ENCODE measurements at places on chromosomes 12 and 14.

DNA sequence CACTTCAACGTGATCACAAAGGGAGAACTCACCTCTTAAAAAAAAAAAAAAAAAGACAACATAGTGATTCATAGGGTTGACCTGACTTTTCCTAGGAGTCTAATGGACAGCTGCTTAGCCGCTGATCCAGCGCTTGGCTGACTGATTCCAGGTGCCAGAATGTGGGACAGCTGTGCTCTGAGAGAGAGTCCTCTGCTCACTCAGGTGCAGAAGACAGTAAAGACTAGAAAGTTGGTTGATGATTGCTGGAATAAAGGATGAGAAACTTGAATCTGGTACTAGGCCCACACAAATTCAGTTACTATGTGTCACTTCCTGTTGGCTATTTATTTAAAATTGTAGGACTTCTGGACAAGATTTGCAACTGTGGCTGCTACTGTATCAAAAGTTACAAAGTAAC is 229.4 kb downstream of the CHST11 start:
- no peak for DNase-seq

DNA sequence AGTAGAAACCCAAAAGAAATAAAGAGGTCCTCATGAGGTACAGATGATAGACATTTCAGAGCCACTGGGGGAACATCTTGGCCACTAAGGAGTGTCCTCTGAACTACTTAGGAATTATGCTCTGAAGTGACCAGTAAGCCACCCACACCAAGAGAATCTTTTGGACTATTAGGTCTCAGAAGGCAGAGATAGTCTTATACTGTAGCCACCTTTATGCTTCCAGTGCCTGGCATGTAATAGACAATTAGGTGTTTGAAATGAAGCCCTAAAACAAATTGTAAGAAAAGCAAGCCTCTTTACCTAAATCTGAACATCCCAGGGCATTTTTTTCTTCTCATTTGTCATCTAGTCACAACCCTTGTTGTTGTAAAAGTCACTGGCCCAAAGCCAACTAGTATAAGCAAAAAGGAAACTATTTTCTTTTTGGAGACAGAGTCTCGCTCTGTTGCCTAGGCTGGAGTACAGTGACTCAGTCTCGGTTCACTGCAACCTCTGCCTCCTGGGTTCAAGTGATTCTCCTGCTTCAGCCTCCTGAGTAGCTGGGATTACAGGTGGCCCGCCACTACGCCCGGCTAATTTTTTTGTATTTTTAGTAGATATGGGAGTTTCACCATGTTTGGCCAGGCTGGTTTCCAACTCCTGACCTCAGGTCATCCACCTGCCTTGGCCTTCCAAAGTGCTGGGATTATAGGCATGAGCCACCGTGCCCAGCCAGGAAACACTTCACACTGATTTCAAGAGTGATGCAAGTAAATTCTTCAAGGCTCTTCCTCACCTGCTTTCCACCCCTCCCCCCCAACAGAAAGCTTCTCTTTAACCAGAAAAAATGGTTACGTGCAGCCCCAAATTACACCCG is 11.1 kb downstream of the PLEKHA5 start:
- peak; percentile 50 for DNase-seq

GRCh38 chr12:75738486-75738885 is 227.1 kb upstream of the KRR1 start:
- DNase-seq = no peak

DNA sequence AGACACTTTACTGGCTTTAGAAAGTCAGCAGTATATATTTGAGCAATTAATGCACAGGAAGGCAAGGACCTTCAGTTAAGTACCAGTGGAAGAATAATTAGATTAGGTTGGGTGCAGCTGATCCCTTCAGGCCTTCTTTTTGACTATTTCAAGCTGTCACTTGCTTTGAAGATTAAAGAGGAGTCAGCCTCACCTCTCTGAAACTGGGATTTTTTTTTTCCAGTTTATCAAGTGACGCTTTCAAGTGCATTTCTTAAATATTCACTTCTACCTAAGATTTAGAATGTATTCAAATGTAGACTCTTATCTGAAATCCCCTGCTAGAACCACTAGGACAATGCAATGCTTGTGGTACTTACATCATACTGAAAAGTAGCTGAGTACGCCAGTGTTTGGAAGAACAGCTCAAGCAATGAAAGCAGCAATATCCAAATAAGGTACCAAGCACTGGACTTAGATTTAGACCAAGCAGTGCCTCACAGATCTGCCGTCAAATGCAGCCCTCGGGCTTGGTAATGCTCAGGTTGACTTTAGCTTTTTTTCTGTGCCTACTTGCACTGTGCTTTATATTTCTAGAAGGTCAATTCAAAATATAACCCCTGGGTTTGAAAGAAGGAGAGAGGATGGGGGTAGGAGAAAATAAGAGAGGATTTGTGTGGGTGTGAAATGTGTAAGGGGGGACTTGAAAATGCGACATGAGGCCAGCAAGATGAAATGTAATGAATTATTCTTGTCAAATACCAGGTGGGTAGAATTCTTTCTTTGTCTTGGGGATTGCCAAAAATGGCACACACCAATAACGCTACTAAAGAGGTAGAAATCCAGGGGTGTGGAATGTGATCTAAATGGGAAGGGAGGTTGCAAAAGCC is 3.7 kb upstream of the FERMT2 start:
- no peak for DNase-seq

DNA sequence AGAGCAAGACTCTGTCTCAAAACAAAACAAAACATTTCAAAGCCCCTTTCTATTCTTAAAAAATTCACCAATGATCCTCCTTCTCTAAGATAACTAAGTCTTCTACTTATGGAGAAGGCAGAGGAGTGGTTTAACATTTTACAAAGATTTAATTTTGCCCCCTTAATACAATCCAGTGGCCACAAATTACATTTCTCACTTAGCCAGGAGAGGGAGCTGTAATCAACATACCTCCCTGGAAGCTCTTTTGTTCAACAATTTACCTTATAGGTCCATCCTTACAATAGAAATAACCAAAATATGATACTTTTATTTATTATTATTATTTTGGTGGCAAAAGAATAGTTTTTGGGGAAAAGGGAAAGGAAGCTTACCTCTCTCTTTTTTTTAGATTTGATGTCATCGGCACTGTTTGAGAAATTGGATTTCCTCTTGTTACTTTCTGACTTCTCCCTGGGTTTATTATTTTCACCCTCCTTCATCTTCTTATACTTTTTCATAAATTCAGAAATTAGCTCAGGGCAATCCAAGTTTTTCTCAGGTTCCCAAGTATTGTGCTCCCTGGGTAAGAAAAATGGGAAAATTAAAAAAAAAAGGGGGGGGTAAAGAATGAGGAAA is 28.1 kb downstream of the CBX5 start:
- no peak for DNase-seq

- DNase-seq = no peak
Observed at GRCh38 chr12:121297435-121297991, 1.0 kb upstream of the CAMKK2 start.

- DNase-seq = no peak
Observed at GRCh38 chr12:54579258-54579657, 9.2 kb downstream of the PPP1R1A start.

- no peak for DNase-seq
Observed at GRCh38 chr14:28138341-28138740, 628.2 kb upstream of the FOXG1 start.

DNA sequence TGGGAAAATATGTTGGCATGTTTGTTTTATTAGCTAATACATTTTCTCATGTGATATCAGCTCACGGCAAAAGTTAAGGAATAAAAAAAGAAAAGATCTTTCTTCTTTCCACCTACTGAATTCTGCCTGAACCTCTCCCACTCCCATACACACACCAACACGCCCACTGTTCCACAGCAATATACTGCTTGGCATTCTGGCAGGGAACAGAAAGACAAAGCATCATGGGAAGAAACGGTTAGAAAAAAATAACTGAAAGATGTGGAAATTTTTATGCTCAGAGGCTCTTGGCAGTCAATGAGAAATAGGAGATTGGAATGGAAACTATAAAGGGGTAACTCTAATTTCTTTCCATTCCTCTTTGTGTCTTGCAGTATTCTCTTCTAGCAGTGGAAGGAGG is 268.5 kb downstream of the FOXG1 start:
- DNase-seq = no peak

DNA sequence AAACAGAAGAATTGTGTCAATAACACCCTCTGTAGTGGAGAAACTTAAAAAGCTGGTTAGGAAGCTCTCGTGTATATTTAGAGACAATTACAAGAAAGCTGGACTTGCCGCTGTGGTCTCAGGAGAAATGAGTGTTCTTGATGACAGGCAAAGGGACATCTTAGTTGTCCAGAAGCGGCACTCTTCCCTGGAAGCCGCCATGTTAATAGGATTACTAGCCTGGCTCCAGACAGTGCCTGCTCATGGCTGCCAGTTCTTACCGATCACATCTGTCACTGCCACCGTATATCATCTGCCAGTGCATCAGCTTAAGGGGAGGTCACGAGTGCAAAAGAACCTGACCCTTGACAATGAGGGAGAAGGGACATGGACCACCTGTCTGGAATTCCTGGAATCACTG is 48.9 kb downstream of the C14orf132 start:
- DNase-seq = no peak

- DNase-seq = peak; percentile 67
Observed at GRCh38 chr12:62621101-62621638, 154.5 kb downstream of the MON2 start.

DNA sequence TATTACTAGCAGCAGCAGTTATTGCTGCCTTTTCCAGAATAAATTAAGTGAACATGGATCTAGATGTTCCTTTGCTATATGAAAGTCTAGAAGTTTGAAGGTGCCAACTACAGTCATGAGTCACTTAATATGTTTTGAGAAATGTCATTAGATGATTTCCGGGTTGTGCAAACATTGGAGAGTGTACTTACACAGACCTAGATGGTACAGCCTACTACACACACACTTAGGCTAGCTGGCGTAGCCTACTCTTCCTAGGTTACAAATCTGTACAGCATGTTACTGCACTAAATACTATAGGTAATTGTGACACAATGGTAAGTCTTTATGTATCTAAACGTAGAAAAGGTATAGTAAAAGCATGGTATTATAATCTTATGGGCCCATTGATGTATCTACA is 368.1 kb downstream of the PDZRN4 start:
- no peak for DNase-seq

Data from endodermal cell (in vitro differentiated cells).